NCI-H460 (cell line): ENCODE measurements at places on chromosomes 5 and 9. TPM values are rescaled to one million over a fixed set of nuclear protein-coding genes. Genes with fewer than 3 reads are reported as not detected.
A peak's percentile ranks its signal among the peaks of the same experiment; 100 is the strongest.

Gene TOMM5
- 216 and 225 TPM in 2 replicates for total RNA-seq

DNA sequence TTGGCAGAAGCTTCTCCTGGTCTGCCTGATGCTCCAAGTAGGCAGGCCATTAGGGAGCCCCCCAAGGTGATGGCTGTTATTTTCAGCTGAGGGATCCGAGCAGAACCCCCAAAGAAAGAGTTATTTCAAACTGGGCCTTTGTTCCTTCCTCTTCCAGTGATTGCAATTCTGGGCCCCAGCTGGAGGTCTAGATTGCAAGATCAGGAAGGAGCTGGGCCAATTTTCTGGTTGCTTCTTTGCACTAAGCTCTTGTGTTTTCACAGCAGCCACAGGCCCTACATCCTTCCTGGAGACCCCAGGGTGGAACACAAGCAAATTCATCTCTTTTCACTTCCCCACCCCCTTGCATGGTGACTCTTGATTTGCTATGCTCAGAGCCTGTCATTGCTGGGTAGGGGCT is 215.0 kb downstream of the SEMA6A start:
- no peak for DNase-seq

GRCh38 chr5:31962351-31962751 is 211.8 kb downstream of the GOLPH3 start:
- DNase-seq, result no peak

- DNase-seq, result no peak
Observed at GRCh38 chr9:132171702-132172101, 9.8 kb downstream of the NTNG2 start.

DNA sequence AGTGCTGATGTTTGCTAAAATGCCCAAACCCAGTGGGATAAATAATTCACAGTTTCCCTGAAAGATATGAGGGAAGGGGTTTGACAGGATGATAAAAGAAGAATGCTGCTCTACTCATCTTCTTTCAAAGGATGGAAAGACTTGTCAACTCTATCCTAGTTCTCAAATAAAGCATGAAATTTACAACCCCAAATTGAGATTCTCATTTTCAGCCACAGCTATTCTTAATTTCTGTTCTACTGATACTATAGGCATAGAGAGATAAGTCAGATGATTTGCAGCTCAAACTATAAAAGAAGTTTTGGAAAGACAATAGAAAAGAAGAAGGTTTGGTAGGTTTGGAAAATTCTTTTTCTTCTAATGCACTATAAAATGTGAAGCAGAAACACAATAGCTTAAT is 542.6 kb downstream of the CSNK1G3 start:
- no peak for DNase-seq

- DNase-seq, result peak; percentile 26
Observed at GRCh38 chr5:150272531-150272930, 17.0 kb downstream of the CAMK2A start.

DNA sequence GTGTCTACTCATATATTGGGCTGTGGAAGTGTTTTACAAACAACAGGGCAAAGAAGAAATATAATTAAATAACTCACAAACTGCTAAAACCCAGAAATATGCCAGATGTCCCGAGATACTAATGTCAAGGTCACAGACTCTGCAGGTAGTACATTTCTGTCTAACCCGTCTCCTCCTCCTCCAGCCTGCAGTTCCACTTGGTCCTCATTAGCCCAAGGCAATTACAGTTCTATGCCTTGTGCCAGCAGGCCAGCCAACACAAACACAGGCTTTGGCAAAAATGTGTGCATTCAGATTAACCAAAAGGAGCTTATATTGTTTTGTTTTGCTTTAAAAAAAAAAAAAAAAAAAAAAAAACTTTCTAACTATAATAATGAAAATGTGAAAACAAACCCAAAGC is 148.8 kb downstream of the MYO10 start:
- DNase-seq, result no peak

- DNase-seq, result peak; percentile 28
Observed at GRCh38 chr5:50325237-50325832, 115.8 kb downstream of the EMB start.

Gene ENHO
- total RNA-seq, result not detected in 2 replicates

GRCh38 chr9:9341203-9341602 is 1271.6 kb downstream of the PTPRD start:
- DNase-seq, result no peak

GRCh38 chr5:93930098-93930497 is 188.7 kb upstream of the POU5F2 start:
- DNase-seq, result no peak

- no peak for DNase-seq
Observed at GRCh38 chr9:124260769-124261603, 3.2 kb downstream of the NEK6 start.

DNA sequence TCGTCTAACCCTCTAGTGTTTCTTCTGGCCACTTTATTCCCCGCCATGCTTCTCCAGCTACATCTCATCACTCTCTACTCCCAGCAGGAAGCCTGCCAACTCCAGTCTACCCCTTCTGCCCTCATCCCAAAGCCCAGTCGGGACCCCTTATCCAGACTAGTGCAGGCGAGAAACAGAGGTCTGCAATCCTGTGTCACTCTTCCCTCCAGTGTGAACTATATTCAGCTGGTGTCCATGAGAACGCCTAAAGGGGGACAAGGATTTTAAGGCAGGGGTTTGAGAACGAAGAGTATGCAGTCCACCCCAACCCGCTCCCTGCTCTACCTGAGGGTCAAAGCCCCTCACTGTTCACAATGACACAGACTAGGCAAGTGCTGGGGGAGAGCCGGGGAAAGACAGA is 41.7 kb upstream of the GABRP start:
- no peak for DNase-seq

DNA sequence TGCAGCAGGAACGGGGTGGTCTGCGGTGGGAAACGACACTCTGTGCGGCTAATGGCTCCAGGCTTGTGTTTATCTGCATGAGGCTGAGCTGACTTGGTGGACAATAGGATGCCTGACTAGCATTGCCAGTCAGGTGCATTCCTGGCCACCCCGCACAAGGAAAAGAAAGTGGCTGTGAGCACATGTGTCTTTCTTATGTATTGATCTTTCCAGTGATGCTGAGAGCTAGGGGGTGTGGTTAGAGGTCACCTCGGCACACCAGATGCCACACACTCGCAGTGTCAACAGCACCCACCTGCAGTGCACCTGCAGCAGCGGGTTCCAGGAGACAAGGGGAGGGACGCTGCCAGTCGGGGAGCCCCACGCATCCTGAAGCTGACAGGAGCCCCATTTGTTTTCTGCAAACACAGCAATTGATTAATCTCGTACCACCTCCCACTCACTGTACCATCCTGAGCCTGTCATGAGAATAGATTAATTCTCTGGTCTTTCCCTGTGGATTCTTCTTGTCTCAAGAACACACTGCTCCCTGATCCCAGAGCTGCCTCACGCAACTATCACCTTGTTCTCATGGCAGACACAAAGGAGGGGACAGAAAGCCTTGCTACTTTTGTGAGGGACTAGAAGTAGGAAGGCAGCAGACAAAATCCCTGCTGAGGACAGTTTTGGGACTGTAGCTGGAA is 251.7 kb upstream of the WWC1 start:
- no peak for DNase-seq

DNA sequence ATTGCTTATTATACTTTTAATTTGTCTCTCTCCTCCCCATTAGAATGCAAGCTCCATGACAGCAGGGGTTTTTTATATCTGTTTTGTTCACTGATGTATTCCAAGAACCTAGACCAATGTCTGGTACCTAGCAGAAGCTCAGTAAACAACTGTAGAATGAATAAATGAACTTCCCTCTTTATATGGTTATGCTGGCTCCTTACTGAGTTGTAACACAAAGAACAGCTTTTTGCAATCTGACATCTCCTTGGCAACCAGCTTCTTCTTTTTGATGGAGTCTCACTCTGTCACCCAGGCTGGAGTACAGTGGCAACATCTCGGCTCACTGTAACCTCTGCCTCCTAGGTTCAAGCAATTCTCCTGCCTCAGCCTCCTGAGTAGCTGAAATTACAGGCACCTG is 13.6 kb downstream of the TRMO start:
- no peak for DNase-seq

- DNase-seq, result no peak
Observed at GRCh38 chr5:102889033-102889432, 133.9 kb downstream of the PAM start.

- no peak for DNase-seq
Observed at GRCh38 chr9:110241858-110242321, 14.4 kb downstream of the TXN start.

GRCh38 chr5:30041291-30041690 is 1152.2 kb upstream of the CDH6 start:
- DNase-seq, result no peak

GRCh38 chr5:163978897-163979296 is 473.5 kb downstream of the MAT2B start:
- peak; percentile 27 for DNase-seq

Gene SNX30
- 6.3 and 8.2 TPM in 2 replicates for total RNA-seq

DNA sequence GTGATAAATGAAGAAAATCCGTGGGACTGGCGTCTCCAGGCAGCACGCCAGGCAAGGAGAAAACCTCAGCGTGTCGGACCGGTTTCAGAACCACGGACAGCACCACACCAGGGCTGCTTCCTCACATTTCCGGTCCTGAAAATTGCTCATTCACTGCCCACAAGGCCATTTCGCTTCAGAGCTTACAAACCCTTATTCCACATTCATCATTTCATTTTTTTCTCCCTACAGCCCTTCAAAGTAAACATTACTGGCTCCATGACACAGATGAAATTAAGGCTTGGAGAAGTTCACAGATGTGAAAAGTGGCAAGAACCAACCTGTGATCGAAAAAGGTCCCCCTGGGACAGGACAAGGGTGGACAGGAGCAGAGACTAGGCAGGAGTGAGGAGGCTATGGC is 1.5 kb upstream of the GPRIN1 start:
- peak; percentile 48 for DNase-seq

Gene LCN10
- not detected in 2 replicates for total RNA-seq

Gene MOCS2
- total RNA-seq, result 50.1 and 53.7 TPM in 2 replicates

Gene FSD1L
- 4.0 and 6.2 TPM in 2 replicates for total RNA-seq

Gene NDOR1
- total RNA-seq, result 11.1 and 13.5 TPM in 2 replicates

Gene ADAMTS12
- 0.92 and 1.6 TPM in 2 replicates for total RNA-seq

Gene ANKRD18A
- 1.7 and 3.9 TPM in 2 replicates for total RNA-seq

- no peak for DNase-seq
Observed at GRCh38 chr5:72157625-72157962, 50.3 kb downstream of the MAP1B start.

DNA sequence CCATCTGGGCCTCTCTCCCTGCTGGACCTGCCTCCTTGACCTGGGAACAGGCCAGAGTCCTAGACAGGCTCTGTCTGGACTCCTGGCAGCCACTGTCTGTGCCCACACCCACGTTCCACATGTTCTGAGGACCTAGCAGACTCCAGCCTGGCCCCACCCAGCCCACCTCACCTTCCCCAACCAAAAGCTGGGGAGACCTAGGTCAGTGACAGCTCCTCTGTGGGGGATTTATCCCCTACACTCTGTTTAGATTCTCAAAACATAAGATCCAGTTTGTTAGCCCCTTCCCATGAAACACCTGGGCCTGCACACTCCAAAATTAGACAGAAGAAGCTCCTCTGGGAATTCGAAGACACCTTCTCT is 59.8 kb upstream of the ADAMTS2 start:
- no peak for DNase-seq

- DNase-seq, result peak; percentile 36
Observed at GRCh38 chr5:7886849-7887475, 18.0 kb downstream of the MTRR start.

DNA sequence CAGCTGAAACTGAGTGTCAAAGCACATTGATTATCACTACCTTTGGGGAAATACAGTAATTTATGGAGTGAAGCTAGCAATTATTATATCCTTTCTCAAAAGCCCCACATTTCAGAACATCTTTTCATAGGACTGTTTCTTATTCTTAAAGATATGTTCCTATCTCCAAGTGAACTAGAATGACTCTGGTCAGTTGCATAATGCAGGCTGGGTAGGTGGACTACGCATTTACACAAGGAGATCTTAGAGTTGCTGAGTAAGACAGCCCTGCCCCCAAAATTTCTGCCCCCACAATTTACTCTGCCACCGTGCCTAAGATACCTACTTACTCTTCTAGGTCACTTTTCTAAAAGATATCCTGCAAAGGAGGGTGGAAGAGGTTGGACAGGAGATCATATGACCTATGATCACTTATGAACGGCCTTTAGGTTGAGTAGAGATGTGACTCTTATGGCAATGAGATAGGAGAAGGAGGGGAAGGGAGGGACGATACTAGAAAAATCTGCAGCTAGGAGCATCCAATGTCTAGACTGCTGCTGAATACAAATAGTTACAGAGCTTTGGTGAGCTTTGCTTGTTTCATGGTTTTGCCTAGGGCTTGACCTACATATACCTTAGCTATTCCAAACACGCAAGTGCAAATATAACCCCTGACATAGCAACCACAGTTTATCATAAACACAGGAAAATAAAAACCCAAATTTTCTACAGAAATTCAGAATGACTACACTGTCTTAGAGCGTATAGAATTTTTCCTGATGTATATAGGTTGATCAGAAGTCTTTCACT is 121.7 kb downstream of the GLIS3 start:
- no peak for DNase-seq

DNA sequence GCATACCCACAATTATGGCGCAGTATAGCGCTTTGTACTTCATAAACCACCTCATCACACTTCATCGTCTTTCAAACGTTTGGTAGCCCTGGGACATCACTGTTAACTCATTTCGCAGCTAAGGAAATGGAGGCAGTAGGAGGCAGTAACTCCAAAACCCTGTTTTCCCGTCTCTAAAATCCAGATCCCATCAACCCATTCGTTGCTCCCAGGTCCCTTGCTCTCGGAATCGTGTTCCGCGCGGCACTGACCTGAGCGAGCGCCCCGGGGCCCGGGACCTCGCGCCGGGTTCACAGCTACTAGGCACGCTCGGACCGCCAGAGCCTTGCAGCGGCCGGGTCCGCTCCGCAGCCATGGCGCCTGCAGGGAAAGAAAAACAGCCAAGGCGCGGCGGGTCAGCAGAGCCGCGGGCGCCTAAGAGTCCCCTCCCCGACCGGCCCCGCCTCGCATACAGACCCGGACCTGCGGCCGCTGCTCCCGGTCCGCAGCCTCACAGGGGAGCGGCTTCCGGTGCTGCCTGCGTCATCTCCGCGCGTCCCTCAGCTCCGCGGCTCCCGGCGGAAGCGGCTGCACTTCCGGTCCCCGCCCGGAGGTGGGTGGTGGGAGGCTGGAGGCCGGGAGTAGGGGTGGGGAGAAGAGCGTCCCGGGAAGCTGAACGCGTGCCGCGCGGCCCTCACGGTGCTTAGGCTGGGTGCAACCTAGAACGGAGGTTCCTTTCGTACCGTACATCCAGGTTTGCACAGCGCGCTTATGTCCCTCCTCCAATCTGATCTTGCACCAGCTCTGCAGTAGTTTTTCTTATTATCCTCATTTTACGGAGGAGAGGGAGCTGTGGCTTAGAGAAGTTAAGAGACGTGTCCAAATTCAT is at the start of gene FBXW2:
Gene FBXW2 (minus strand): TSS at position 519 of the 868 bp plus-strand sequence. CDS start 5,158 bp downstream, outside the sequence.
- peak; percentile 87 for DNase-seq

- DNase-seq, result no peak
Observed at GRCh38 chr9:114250235-114250568, 72.7 kb upstream of the ORM1 start.

GRCh38 chr9:20023961-20024571 is 235.2 kb upstream of the SLC24A2 start:
- no peak for DNase-seq

DNA sequence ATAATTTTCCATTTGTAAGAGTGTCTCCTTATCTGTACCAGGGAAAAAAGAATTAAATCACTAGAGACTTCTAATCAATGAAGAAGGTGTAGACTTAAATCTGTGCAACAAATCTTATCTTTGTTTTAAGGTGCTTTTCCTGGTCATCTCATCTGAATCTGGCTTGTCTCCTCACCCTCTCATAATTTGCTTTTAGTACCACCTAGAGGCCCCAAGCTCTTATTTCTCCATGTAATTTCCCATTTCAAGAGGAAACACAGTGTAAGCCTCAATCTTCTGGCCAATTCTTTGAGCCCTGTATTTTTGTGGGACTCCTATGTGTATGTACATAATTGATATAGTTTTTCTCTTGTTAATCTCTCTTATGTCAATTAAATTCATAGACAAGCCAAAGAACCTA is 1975.3 kb upstream of the CDH6 start:
- DNase-seq, result peak; percentile 44

Gene IL9
- total RNA-seq, result not detected in 2 replicates
